ENCODE measurements at places on chromosomes 16 and 17. TPM values are rescaled to one million over a fixed set of nuclear protein-coding genes. Genes with fewer than 3 reads are reported as not detected.

CACNA1H gene
- 4.2 TPM for total RNA-seq

CSH1 gene
- total RNA-seq, result not detected

TOP2A gene
- 1.8 TPM for total RNA-seq

ZFP3 gene
- total RNA-seq, result 0.83 TPM

TBX21 gene
- 0.38 TPM for total RNA-seq

ICAM2 gene
- 5.3 TPM for total RNA-seq

- DNase-seq, result no peak
Observed at GRCh38 chr17:45300060-45300751, 16.6 kb downstream of the MAP3K14 start.

GRCh38 chr16:23537390-23537789, 19.8 kb downstream of the EARS2 start:
- DNase-seq, result no peak

GRCh38 chr17:31754239-31754945, 104.7 kb downstream of the COPRS start:
- DNase-seq, result no peak

DNA sequence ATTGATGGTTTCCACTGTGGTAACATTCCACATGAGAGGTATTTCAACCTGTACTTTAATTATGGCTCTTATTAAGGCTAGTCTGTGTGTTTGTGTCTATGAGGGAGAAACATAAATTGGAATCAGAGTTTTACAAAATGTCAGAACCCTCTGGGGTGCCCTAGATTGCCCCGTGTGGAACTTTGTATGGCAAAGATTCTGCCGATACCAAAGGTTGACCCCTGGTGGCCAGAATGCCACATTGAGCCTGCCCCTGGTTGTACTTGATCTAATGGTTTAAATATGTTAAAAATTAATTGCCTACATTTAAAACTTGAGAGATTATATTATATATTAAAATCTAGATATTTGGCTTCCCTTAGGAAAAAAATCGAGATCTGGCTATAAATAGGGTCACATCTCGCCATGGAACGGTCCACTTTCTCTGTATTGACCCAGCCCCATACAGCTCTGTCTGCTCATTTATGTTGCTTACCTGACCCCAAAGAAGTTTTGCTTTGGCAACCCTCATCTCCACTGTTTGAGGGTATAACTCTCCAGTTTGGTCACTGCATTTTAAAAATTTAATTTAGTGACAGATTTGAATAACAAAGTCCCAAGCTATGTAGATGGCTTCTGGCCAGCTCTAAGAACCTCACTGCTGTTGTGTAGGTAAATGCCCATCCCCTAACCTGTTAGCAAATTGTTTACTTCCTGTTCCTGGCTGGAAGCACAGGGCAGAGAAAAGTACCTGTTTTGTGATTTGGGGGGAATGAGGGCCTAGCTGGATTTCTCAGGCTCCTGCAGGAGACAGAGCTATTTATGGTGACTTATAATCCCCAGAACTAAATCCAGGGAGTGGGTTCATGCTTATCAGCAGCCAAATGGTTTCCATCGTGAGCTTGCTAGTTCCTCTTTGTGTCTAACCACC, 95.0 kb downstream of the PLCG2 start:
- no peak for DNase-seq

DNA sequence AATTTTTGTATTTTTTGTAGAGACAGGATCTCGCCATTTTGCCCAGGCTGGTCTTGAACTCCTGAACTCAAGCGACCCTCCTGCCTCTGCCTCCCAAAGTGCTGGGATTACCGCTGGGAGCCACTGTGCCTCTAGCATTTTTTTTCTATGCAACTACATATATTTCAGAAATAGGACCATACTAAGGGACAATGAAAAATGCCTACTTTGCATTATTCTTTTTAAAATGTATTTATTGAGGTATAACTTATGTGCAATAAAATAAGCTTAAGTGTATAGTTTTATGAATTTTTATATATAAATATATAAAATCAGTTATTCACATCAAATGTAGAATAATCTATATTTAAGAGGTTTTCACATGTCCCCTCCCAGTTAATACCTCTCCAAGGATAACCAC, 38.1 kb downstream of the KATNIP start:
- no peak for DNase-seq

GRCh38 chr17:63492940-63493339, 16.1 kb downstream of the ACE start:
- no peak for DNase-seq

GRCh38 chr16:80085606-80086005, 455.2 kb upstream of the DYNLRB2 start:
- DNase-seq, result no peak

- DNase-seq, result no peak
Observed at GRCh38 chr17:73227944-73228343, 33.7 kb downstream of the CPSF4L start.

GRCh38 chr16:85370881-85371651, 242.1 kb upstream of the GSE1 start:
- no peak for DNase-seq

GRCh38 chr17:67216578-67217320, 28.2 kb downstream of the HELZ start:
- no peak for DNase-seq

DNA sequence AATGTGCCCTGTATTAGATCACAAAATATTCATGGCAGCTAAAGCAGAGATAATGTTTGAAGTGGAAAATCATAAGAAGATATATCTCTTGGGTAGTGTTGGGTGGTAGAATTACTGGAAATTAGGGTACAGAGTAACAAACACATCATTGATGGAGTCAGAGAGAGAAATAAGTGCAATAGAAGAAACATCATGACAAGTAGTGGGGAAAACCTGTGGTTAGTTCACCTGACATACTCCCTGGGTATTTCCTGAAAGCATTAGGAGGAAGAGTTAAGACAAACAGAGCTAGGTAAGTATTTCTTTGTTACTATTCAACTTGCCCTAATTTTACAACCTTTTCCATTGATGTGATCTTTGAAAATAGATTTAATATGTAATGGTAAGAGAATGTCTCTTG, 691.9 kb upstream of the SOX9 start:
- no peak for DNase-seq

GRCh38 chr17:42132941-42133340, 10.3 kb downstream of the HSPB9 start:
- DNase-seq, result no peak

DNA sequence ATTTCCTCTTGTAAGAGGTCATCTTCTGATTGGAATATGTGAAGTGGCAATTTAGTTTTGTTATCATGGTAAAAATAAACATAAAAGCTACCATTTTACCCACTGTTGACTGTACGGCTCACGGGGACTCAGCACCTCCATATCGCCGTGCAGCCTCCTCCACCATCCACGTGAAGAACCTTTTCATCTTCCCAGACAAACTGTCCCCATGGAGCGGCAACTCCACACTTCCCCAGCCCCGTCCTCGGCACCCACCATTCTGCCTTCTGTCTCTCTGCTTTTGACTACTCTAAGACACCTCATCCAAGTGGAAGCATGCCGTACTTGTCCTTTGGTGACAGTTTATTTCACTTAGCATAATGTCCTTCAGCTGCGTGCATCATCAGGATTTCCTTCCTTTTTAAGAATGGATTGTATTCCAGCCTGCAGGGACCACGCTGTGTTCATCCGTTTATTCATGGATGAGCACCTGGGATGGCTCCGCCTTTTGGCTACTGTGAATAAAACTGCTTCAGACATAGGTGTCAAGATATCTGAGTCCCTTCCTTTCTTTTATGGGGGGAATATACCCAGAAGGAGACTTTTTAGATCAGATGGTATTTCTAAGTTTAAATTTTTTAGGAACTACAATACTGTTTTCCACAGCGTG, 14.3 kb downstream of the FBXO31 start:
- no peak for DNase-seq

- DNase-seq, result no peak
Observed at GRCh38 chr17:57106107-57106835, 21.2 kb downstream of the AKAP1 start.

GRCh38 chr16:9679213-9679767, 502.9 kb downstream of the GRIN2A start:
- no peak for DNase-seq

GRCh38 chr17:3535253-3535995, 22.2 kb downstream of the TRPV3 start:
- peak; percentile 52 for DNase-seq

- peak; percentile 39 for DNase-seq
Observed at GRCh38 chr17:7111784-7112509, 2.7 kb downstream of the ASGR2 start.

GRCh38 chr17:45306623-45307022, 10.2 kb downstream of the MAP3K14 start:
- DNase-seq, result no peak

GRCh38 chr17:17156511-17156910, 49.6 kb downstream of the PLD6 start:
- no peak for DNase-seq

- DNase-seq, result peak; percentile 60
Observed at GRCh38 chr17:2398655-2399571, 1.9 kb downstream of the MNT start.

GRCh38 chr16:55832773-55833691, at the start of gene CES1:
TSS of gene CES1 (minus strand) at chr16:55833096. CDS start at chr16:55833055, 41 bp downstream.
- peak; percentile 97 for DNase-seq
